Suppressor macrophage (primary cell): ENCODE measurements at places on chromosomes 5 and 9.

- no peak for DNase-seq
These were observed 241.8 kb downstream of the CDH12 start for GRCh38 chr5:22611327-22611726.

- DNase-seq, result no peak
These were observed 21.0 kb downstream of the RICTOR start for GRCh38 chr5:39053189-39053588.

DNA sequence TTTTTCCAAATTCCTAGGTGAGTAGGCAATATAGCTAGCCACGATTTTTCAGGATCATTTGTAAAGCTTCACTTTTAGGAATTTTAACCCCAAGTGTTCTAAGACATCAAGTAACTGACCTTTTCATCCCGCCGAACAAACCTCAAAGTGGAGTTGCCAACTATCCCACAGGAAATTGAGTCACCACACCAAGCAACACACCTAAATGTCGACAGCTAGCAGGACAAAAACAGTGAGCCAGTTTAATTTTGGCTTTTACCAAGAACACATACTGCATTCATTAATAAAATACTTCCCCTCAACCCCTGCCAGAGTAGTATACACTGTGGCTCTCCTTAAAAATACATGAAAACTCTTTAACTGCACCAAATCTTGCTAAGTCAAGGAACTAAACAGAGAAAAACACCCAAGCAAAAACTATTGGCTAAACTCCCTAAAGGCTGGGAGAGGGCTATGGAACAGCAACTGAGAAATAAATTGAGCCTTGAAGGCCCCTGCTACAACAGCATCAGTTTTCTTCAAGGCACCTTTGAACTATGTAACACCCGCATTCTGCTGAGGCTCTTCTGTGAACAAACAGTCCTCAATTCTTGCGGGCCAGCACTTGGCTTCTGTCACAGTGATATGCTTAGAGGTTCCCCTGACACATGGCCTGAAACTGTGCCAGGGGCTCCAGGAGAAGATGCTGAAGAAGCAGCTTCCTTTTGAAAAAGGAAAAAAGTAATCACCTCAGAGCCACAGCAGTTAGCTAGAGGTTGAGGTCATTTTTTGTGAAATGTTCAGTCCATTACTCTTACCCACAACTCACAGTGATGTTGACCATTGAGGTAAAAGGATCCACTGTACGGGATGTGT is 459.6 kb downstream of the RAB3C start:
- DNase-seq, result no peak

DNA sequence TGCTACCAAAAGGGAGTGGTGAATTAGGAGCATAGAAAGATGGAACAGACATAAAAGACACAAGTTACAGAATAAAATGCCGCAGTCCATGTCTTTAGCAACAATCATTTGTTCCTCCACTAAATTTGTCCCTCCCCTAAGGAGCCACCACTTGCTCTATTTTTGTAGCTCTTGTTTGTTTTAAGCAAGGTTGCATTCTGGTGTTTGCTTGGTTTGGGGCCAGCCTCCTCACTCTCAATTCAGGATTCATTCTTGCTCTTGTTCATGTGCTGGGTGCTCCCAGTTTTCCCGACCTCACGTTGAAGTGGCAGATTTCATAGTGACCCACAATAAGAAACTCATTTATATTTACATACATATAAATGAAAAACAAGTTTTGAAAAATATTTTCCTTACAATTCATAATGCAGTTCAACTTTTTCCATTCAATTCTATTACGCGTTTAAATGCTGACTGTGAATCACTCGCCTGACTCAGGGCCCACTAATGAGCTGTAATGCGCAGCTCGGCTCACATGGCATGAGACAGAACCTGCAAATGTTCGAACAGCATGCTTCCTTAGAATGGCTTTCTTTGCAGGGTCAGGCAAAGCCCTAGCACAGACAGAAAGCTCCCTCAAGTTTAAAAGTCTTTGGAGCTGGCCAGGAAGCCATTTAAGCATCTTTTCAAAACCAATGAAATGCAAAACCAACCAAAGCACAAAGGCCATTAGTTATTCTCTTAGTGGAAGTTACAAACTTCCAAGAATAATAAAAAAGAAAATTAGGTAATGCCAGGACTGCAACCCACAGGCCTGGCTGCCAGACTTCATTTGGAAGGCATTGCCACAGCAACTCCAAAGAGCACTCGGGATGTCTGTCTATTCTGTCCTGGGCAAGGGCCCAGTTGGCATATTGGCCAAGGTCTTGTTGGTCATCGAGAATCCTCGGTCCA is 41.7 kb downstream of the RETREG1 start:
- DNase-seq, result no peak

DNA sequence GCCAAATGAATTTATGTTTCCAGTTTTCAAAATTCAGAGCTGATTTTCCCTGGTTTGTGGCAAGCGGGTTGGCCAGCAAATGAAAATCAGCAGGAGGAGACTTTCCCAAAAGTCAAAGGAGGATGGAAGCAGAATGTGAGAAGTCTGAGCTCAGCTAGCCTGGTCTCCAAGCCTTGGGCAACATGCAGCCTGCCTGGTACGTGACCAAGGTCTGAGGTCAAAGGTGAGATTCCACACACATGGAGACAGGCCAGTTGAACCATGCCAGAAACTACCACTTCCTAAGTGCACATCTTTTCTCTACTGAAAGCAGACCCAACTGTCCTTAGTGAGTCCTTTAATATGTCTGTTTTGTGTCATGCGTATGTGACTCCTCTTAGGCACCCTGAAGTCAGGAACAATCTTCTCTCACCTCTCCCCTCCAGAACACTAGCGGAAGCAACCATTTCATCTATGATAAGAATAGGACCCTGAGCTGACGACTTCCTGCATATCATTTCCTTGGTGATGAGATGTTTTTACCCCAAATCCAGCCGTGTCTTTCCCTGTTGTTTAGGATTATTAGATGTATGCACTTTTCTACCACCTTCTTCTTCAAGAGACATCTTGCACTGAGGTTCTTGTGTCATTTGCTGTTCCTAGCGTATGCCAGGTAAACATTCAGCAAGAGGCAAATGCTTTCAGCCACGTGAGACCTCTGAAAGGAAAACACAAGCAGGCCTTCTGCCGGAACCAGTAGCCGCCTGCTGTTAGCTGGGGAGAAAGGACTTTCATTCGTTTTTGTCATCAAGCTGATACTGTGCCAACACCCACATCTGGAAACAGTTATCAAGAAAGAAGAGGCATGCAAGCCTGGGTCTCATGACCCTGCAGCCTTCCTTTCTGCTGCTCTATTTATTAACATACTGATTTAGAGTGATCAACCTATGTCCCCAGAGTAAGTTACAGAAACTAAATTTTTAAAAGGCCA is 9.7 kb upstream of the TGFBI start:
- no peak for DNase-seq

DNA sequence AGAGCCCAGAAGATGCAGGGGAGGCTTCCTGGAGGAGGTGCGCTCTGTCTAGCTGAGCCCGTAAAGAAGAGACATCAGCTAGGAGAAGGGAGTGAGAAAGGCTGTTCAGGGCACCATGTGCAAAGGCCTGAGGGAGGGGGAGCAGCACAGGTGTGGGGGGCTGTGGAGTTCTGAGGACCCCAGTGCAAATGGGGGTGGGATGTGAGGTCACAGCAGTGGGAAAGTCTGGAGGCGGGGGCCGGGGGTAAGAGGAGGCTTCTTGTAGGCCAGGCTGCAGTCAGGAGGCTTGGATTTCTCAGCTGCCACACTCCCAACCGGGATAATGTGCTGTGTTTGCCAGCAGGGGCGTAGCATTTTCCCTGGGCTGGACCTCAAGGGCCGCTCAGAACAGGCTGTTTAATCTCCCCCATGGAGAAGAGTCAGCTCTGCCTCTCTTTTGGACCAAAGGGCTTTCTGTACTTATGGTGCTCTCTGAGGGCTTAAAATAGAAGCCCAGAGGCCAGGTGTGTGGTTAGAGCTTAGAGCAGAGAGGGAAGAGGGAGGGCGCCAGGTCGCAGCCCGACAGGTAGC is 5.7 kb downstream of the NEURL1B start:
- DNase-seq, result no peak

- no peak for DNase-seq
These were observed 198.3 kb downstream of the PLK2 start for GRCh38 chr5:58261605-58262004.

DNA sequence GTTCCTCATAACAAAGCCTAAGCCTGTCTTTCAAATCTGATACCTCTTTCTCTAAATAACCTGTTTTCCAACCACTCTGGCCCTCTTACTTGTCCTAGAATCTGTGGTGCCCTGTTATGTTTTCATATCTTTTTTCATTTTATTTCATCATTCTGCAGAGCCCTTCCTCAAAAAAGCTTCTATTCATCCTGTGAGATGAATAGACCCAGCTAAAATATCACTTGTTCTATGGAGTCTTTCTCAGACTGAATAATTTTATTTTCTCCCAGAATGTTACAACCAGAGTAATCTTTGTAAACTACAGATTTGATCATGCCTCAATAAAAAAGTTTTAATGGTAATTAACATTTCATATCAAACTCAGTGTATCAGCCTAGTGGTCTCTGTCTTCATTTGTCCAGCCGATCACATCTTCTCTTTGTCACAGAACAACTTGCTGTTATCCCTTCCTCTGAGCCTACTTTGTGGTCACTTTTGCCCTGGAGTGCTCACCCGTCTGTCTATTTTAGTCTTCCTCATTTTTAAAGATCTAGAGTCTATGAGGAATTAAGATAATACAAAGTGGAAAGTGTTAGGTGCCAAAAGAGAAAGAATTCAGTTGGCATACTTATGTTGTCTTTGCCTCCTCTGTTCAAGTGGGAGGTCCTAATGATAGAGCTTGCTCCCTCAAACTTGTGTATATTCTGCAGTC is 77.8 kb downstream of the ZCCHC7 start:
- peak; percentile 41 for DNase-seq

DNA sequence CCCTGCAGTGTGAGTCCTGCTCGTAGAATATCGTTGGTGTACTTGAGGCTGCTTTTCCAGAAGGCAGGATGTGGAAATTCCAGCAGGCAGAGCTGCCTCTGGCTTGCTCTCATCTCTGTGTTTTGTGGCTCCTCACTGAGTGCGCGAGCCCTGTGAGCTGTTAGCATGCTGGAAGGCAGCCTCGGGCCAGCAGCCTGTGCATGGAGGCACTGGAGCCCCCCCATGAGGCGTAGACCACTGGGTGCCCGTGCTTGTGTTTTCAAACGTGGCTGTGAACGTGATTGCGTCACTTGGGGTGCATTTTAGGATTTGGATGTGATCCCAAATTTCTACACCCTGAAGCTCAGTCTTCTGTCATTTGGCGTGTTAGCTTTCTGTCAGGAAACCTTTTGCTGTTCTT is 3.2 kb downstream of the WDR5 start:
- no peak for DNase-seq

GRCh38 chr9:134689321-134690181 is 47.9 kb downstream of the COL5A1 start:
- peak; percentile 61 for DNase-seq

DNA sequence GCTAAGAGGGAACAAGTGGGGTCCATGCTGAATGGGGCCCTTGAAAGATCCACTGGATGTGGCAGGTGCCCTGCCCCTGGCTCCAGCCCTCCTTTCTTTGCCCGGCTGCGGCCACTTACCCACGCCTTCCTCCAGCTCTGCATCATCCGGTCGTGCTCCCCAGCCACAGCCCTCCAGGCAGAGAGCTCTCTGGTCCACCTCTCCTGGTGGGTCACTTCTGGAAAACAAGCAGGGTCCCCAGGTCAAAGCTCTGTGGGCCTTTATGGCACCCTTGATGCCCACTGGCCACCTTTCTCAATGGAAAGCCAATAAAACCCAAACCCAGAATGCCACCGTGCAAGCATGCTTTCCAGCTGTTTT is 45.0 kb downstream of the SECISBP2 start:
- DNase-seq, result no peak

GRCh38 chr5:102262688-102263087 is 33.4 kb downstream of the SLCO4C1 start:
- no peak for DNase-seq
